ENCODE measurements at places on chromosomes 12 and 14.

DNA sequence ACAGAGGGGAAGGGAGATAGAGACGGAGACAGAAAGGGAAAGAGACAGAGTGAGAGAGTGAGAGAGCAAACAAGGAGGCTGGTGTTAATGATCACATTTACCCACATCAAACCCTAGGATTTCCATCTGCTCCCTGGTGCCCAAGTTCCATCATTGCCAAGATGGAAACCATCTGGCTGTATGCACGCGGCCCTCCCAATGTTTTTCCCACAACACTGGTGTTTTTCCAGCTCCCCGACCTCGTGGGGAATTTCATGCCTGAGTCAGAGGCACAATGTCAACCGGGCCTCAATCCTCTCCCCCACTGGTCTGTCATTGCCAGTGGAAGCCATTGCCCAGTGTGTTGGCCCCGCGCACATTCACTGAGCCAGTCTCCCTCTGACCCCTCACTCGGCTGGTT is 19.9 kb upstream of the BDKRB2 start:
- DNase-seq: no peak

- peak; percentile 78 for DNase-seq
Measured at GRCh38 chr14:96245710-96246538, 10.1 kb upstream of the BDKRB1 start.

DNA sequence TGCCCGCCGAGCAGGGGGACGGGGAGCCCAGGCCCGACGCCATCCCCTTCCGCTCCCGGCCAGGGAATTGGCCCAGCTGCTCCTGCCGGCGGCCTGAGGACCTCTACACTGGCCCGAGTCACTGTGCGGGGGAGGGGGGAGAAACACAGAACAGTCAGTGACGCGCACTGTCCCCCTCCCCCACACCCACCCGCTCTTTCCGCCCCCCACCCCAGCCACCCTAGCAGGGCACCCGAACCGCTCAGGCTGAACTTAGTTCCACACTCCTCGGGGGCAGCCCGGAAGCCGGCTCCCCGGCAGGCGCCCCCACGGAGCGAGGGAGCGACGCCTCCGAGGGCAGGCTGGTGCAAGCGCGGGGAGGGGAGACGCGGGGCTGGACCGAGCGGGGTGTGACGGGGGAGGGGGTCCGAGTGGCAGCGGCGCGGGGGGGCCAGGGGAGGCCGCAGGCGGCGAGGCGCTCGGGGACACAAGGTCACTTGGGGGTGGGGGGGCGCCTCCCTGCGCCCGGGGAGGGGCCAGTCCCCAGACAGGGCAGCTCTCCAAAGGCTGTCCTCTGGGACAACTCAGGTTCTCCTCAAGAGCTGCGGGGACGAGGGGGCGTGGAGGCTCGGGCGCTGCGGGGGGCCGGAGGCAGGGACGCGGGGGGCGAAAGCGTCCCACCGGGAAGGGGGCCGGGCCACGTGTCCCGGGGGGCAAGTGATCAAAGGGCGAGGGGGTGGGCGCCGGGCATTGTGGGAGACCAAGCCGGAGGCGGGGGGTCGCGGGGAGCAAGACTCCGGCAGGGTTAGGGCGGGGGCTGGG is 648 bp downstream of the CHD4 start:
- DNase-seq: peak; percentile 32

DNA sequence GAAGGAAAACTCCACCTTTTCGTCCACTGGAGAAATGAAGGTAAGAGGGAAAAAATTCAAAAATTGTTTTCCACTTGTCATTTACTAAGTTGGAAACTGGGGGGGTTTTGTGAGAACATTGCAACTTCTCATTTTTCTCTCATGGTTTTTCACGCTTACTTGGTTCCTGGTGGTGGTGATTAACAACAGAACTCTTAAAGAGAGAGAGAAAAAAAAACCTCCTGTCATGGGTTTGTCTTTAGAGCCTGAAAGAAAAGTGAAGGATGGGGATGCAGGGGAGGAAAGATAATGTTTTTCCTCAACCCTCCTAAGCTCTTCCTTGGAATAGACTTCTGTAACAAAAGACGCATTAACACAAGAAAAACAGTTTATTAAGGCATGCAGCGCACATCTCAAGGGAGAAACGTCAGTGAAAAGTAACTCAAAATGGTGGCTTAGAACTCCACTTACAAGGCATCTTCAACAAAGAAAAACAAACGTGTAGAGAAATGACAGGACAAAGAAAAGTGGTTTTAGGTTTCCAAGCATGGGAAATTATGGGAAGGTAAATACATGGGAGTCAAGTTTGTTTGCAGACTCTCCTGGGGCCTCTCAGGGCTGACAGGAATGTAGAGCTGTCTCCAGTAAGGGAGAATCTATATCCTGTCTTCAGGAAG is 81.9 kb upstream of the ATF7IP start:
- DNase-seq: no peak

- DNase-seq: no peak
Measured at GRCh38 chr14:59067127-59067894, 121.2 kb upstream of the DAAM1 start.

- DNase-seq: no peak
Measured at GRCh38 chr12:31215518-31216232, 110.3 kb downstream of the SINHCAF start.

DNA sequence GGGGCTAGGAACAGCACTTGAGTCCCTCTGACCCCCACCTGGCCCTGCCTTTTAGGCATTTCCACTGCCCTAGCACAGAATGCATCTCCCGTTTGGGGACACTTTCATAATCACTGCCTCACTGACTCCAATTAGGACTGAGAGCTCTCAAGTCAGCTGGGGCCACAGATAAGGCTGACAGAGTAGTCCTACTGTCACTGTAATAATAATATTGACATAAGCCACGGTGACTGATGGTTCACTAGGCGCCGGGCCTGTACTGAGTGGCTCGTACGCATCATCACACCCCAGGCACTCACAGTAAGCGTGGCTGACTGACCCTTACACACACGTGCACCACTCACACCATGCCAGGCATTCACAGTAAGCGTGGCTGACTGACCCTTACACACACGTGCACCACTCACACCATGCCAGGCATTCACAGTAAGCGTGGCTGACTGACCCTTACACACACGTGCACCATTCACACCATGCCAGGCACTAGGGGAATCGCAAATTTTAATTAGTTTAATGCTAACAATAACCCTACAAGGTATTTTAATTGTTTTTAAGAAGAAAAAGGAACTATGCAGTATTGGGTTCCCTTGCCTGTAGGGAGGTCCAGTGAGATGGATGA is 87.7 kb downstream of the CHGA start:
- DNase-seq: no peak

GRCh38 chr12:7142809-7143465 is 12.8 kb downstream of the CLSTN3 start:
- no peak for DNase-seq

DNA sequence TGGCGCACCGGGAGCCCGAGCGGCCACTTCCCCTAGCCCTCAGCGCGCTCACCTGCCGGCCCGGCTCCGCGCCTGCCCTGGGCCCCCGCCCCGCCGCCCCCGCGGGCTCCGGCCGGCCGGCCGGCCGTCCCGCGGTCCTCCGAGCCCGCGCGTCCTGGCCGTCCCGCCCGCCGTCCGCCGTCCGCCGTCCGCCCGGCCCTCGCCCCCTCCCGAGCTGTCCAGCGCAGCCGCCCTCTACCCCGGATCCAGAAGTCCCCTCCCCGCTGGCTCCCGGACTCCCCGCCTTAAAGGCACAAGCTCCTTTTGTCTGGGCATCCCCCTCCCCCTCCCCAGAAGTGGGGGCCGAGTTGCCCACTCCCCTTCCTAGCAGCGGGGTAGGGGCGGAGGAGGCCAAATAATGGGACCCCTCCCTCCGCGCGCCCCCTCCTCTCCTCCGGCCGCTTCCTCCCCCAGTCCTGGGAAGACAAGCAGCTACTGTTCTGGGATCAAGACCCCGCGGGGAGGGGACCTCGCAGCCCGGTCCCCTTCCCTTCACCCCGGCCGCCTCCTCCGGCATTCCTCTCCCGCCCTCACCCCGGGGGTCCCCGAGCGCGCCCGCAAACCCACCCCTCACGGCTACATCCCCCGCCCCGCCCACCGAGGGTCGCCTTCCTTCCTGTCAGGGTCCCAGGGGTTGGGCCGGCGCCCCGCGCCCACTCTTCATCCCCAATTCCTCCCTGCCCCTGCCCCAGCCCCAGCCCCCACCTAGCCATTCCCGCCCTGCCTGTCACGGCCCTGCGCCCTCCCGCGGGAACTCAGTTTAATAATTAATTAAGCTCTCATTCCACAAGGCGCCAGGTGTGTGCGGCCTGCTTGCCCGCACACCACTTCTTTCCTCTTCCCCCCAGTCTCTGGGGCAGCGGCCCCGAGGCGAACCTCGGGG is at the start of gene ADCY6:
ADCY6 (minus strand) TSS at position 236 of the 922 bp plus-strand sequence. CDS start 5,655 bp downstream, outside the sequence.
- peak; percentile 36 for DNase-seq

- DNase-seq: peak; percentile 65
Measured at GRCh38 chr12:87809916-87810315, 219.3 kb downstream of the C12orf50 start.

GRCh38 chr12:123061441-123062205 is 81.1 kb downstream of the ARL6IP4 start:
- DNase-seq: peak; percentile 32

- DNase-seq: no peak
Measured at GRCh38 chr14:70619708-70620107, 19.3 kb upstream of the MED6 start.

- DNase-seq: peak; percentile 62
Measured at GRCh38 chr12:54429014-54429471, 10.0 kb upstream of the ITGA5 start.

- no peak for DNase-seq
Measured at GRCh38 chr14:98592611-98593170, 679.3 kb downstream of the BCL11B start.

- no peak for DNase-seq
Measured at GRCh38 chr12:13099066-13099843, 4.2 kb downstream of the GSG1 start.

GRCh38 chr12:953776-954175 is 4.3 kb upstream of the RAD52 start:
- DNase-seq: peak; percentile 76

- no peak for DNase-seq
Measured at GRCh38 chr12:33676866-33677265, 237.2 kb upstream of the SYT10 start.

- DNase-seq: no peak
Measured at GRCh38 chr14:104993808-104994591, 8.4 kb downstream of the CLBA1 start.

GRCh38 chr12:41213648-41214047 is 25.5 kb downstream of the PDZRN4 start:
- DNase-seq: no peak

DNA sequence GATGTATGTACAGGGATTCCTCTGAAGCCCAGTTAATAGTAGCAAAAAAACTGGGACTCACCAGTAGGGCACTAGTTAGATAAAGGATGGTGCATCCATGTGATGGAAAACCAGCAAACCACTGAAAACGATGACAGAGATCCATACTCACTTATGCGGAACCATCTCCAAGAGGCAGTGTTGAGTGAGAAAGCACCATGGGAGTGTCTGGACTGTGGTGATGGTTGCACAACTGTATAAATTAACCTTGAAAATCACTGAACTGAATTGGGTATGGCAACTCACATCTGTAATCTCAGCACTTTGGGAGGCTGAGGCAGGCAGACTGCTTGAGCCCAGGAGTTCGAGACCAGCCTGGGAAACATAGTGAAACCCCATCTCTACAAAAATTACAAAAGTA is 53.6 kb upstream of the ZFP36L1 start:
- DNase-seq: no peak

DNA sequence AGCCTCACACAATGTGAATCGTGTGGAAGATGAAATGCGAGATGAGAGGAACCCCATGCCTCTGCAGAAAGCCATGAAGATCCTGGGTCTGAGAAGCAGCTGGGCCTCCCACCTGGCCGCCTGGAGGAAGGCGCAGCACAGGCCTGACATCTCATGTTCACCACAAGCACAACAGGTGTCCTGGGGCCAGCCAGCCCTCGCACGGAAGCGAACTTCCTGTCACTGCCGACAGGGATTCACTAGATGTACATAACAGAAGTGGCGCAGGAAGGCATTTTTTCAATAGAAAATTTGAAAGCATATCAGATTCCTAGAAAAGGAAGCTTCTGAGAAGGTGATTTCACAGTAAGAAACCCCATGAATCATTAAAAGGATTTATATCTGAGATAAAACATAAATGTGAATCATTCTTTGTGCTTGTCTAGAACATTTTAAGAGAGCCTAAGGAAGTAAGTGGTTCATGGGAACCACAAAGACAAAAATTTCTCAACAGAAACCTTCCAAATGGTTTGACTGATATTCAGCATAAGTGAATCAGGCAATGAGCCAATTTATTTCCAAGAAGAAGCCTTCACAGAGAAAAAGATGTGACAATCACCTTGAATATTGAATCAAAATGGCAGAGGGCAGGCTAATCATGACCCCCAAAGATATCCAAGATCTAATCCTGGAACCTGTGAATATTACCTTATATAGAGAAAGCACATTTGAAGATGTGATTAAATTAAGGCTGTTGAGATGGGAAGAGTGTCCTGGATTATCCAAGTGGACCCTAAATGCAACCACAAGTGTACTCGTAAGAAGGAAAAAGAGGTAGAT is 311.9 kb downstream of the DUSP6 start:
- DNase-seq: peak; percentile 11

DNA sequence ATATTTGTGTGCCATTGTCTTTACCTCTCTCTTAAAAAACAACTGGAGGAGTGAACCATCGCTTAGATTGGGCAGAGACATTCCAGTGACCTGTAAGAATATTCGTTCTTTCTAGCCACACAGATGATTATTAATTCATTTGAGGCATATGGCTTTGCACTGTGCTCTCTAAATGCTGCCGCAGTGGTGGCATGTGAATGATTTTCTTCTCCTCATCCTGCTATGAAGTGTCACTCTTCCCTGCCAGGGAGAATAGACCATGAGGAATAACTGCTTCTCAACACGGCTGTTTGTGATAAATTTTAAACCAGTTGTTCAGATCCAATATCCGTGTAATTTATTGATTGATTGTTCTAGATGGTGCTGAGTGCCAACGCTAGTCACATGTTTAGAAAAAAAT is 225.3 kb downstream of the CNTN1 start:
- no peak for DNase-seq

GRCh38 chr12:31117203-31118011 is 43.7 kb downstream of the DDX11 start:
- peak; percentile 3 for DNase-seq

GRCh38 chr12:92122941-92123779 is 22.5 kb downstream of the BTG1 start:
- DNase-seq: no peak

DNA sequence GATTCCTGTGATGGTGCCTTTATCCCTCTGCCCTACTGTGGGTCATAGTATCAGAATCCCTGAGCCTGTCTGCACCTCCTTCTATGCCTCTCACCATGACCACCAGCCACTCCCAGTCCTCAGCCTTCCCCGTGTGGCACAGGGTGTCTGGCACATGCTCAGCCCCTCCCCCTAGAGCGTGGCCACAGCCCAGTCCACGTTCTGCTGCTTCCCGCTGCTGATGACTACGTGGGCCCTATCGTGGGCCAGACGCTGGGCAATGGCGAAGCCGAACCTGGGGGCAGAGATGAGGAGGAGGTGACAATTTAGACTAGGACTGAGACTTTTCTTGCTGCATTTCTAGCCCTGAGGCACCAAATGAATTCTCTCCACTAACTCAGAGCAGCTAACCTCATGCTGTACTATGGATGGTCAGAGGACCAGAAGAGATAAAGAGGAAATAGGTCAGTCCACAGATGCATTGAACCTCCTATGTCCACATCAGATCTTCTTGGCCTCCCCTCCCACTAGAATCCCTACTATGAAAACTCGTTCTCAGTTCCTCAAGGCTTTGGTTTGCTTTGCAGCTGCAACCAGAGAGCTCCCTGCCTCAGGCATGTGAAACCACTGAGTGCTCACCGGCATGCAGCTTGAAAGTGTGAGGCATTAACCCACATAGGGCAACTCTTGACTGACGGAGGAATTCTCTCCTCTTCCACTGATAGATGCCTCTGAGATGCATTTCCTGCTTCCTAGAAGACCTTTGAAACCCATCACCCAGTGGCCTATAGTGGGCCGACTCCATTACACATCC is 126.3 kb upstream of the DHRS4 start:
- no peak for DNase-seq
